ENCODE measurements at places on chromosomes 16 and 17.

DNA sequence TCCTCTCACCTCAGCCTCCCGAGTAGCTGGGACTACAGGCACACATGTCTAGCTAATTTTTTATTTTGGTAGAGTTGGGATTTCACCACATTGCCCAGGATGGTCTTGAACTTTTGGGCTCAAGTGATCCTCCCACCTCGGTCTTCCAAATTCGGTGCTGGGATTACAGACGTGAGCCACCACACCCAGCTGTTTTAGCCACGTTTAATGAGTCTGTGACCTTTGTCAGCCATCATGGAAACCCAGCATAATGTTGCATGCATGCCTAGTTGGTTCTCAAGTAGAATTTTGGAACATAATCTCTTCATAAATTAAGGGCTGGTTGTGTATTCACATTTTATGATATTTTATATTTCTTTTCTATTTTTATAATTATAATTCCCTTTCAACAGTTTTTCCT, 42.0 kb downstream of the GOSR1 start:
- no peak for DNase-seq

DNA sequence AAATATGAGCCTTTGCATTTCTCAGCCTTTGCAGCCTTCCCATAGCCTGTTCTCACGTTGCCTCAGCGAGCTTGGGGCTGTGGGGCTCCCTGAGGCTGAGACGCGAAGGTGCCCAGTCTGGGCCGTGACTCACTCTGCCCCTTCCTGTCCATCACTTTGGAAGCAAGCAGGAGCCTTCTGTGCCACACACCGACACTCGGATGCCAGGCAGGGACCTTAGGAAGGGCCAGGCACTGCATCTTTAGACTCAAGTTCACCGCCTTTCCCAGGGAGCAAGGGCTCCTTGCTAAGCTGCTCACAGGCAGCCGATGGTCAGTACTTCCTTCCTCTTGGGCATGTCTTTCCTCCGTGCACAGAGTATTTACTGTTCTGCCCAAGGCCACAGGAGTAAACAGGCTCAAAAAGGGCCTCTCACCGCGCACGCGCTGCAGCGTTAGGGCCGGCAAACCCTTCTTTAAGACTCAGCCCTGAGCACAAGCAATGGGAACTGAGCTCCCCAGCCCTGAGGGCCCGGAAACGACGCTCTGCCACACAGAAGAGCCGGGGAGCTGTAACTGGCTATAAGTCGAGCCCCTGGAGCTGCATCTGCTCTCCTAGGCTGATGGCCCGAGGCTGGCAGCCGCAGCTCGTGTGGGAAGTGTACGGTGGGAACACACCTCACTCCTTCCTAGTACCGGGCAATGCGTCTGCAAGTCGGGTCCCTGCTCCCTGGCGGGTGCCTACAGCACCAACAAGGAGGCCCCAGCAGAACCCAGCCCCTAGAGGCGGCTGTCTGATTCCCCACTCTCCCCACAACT, 7.2 kb downstream of the TIMM22 start:
- DNase-seq, result no peak

- DNase-seq, result no peak
These were observed 90.3 kb downstream of the C16orf95 start for GRCh38 chr16:87226926-87227295.

GRCh38 chr16:55490301-55490700, 11.3 kb downstream of the MMP2 start:
- no peak for DNase-seq

DNA sequence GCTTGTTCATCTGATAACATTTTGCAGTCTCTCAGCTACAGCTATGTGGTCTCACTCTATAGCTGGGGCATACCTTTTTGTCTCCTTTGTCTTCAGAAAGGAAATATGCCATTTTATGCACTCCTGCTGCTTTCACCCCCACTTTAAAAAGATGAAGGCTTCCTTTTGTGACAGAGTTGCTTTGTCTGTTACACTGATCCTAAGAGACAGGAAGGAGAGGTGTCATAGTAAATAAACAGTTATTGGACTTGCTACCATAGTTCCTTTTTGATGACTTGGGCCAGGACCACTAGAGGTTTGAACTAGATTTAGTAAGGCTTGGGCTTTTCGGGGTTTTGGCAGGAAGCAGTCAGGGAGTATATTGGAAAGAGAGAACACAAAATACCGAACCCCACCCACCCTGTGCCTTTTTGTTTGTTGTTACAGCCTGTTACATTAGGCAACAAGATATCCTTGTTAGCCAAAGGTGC, 1.8 kb upstream of the METTL9 start:
- no peak for DNase-seq

GRCh38 chr16:81527477-81528178, 83.0 kb downstream of the CMIP start:
- no peak for DNase-seq
